PC-9 (cell line): ENCODE measurements at places on chromosomes 1 and 21.

- no peak for DNase-seq
Measured at GRCh38 chr1:210467440-210468043, 138.8 kb downstream of the HHAT start.

DNA sequence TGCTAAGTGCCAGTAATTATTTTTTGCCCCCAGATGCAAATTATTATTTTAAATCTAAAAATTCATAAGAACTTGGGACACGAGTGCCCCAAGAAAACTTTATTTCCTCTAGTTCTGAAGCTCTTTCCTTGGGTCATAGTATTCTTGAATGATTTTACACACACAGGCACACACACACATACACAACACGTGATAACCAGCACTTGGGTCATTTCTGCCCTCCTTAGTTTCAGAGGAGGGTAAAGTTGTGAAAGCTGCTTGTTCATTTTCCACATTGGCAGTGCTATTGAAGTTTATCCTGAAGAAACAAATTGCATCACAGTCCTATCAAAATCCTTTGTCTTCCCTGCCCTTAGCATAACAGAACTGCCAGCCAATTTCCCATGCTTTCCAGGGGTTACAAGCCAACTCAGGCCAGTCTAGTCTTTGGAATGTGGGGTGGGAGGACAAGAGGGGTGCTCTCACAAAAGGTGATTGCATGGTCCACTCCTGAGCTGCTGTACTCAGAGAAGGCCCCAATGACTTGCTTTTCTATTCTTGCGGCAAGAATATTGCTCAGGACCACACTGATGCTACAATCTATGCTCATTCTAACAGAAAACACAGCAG lies 98.5 kb upstream of the POGK start:
- no peak for DNase-seq

GRCh38 chr21:34598931-34599400 lies 15.9 kb downstream of the RCAN1 start:
- peak; percentile 91 for DNase-seq

DNA sequence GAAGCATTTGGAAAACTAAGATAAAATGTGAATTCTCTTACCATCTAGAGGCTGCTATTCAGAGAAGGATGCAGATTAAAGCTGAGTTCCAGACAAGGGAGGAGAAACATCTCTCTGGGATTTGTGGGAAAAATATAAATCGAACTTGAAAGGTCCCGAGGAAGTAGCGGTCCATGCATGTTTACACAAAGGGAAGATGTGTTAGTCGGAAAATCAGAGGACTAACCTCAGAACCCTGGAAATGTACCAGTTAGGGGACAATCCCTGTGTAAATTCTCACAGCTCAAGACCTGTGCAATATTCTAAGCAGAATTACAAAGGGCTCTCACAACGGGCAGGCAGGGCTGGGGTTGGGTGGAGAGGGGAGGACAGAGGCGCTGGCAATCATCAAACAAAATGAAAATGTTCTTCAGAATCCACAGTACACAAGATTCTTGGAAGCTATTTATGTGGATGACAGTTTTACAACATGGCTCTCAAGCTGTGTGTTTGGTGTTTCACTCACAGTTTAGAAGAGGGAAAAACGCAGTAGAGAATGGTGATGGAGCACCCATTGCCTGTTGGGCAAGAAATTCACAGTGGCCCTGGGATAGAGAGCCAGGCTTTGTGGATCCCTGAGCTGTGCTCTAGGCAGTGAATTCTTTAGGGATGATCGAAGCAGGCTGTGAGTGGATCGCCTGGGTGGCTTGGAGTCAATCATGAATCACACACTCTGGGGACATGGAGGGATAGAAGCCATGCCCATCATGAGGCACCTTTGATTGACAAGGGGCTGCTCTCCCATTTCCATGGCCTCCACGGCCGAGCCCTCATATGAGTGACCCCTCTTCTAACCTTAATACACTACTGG lies 47.6 kb downstream of the KCNJ6 start:
- no peak for DNase-seq

GRCh38 chr1:219460081-219460895 lies 152.6 kb downstream of the ZC3H11B start:
- no peak for DNase-seq

DNA sequence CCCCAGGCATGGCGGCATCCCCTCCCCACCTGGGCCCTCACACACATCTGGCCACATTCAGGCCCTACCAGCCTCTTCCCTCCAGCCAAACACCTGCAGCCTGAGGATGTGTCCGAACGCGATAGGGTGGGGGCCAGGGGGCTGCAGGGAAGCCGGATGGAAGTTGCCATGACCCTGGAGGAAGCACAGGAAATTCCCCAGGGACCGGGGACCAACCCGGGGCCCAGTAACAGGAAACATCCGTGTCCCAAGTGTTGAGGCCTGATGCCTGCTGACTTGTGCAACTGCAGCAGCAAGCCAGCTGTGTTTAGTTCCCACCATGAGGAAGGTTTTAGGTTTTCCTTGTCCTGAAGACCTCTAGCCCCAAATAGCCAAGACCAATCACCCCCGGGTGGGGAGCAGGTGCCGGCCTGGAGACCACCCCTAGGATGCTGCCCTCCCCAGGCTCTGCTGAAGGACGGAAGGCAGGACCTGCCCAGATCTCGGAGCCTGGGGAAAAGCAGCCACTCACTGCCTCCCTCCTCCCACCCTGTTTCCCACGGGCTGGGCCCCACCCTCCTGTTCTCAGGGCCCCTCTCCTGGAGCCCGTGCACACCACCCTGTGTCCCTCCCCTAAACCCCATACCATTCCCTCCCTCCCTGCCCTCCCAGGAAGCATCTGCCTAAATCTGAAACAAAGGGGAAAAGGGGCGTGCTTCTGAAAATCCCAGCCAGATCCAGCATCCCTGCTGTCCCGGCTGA lies 29.8 kb downstream of the MEGF6 start:
- DNase-seq: no peak

DNA sequence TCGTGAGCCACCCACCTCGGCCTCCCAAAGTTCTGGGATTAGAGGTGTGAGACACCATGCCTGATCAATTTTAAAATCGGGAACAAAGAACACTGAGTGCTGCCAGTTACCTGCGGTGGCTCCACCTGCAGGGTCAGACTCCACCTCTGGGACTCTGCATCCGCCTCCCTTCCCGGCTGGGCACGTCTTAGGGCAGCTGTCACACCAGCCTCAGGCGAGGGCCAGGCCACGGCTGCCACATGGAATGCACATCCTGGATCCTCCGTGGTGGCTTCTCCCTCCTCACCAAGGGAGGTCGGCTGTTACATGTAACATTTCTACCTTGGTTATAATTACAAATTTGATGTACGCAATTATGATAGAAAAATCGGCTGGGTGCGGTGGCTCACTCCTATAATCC lies 5.9 kb upstream of the MXRA8 start:
- DNase-seq: peak; percentile 88

DNA sequence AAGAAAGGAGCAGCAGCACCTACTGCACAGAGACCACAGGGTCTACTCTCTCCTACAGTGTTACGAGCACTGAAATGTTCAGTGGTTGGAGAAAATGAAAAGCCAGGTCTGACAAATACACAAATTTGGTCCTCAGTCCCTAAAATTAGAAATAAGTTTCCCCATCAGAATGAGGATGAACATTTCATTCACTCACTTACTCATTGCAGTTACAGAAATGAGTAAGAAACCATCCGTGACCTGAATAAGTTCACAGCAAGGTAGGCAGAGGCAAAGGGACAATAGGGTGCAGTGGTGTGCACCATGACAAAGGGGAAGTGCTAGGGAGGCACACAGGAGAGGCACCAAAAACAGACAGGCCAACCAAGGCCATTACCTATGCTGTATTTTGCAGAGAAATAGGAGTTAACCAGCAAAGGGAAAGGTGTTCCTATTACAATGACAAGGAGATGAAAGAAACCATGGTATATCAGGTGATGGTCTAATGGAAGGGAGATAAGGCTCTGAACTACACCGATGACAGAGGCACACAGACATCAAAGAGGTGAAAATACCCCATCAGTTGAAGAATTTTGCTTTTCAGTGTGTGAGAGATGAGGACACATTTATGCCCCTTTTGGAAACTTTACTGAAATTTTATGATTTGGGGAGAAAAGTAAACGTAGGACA lies 29.4 kb downstream of the VAV3 start:
- no peak for DNase-seq

DNA sequence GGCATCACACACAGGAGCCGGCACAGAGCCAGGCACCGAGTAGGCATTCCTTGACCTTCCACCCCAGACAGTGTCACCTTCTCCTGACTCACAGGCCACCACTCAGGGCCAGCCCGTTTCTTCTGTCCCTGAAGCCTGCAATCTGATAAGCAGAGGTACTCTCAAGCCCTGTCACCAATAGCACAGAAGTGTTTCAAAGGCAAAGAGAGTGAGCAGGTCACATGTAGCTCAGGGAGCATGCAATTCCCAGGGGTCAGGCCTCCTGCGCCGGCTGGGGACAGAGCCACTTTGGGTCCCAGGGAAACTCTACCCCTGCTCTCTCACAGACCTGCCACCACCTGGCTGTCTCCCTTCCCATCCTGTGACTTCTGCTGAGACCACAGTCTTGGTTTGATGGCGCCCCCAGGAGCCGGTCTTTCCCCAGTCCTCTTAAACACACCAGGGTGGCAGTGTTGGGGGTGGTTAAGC lies 13.2 kb downstream of the CAPN9 start:
- no peak for DNase-seq

DNA sequence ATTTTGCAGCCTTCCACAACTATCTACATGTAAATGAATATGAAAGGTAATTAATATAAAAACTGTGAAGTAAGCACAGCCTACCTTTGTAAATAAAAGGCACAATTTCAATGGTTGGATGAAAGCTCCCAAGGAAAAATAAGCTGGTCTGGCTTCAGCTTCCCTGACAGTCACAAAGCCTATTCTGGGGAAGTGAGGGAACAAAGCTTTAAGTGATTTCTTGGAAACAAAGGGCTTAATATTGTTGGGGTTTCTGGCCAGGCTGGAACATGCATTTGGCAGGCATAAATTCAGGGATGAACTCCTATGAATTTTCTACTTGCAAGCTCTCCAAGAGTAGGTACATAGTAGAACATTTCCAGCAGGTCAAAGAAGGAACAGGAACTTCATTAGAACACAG lies 17.3 kb downstream of the BCAS2 start:
- no peak for DNase-seq

GRCh38 chr1:30710407-30710806 lies 13.0 kb downstream of the MATN1 start:
- no peak for DNase-seq

GRCh38 chr1:11285883-11286734 lies 13.1 kb downstream of the UBIAD1 start:
- no peak for DNase-seq

DNA sequence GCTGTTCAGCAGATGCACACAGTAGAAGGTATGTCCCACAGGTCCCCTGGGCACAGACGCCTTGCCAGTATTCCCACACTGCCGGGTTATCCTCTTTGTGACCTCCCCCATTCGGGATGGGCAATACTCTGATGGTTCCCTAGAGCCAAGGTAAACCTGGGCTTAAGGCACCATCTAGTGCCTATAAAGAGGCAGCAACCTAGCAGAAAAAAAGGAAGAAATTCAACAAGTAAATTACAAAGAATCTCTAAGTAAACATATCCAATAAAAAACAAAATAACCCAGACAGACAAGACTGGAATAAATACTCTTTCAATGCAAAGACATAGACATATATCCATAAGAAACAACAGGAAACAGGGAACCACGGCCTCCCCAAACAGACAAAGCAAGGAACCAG lies 39.4 kb downstream of the HSF2BP start:
- no peak for DNase-seq

DNA sequence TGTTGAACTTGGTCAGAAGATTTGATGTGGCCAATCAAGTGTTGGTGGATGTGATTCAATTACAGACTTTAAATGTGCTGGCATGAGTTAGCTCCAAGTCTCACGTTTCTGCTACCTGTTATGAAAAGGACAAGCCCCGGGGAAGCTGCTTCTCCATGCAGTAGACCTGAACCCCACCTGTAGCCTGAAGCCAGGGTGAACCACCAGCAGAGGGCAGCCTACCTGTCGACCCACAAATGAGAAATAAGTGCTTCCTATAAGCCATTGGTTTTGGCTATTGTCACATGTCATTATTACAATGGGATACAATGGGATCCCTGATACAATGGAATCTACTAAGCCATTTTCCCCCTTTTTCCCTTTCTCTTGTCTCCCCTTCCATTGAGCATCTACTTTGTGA lies 230.2 kb downstream of the PRDM2 start:
- DNase-seq: no peak

DNA sequence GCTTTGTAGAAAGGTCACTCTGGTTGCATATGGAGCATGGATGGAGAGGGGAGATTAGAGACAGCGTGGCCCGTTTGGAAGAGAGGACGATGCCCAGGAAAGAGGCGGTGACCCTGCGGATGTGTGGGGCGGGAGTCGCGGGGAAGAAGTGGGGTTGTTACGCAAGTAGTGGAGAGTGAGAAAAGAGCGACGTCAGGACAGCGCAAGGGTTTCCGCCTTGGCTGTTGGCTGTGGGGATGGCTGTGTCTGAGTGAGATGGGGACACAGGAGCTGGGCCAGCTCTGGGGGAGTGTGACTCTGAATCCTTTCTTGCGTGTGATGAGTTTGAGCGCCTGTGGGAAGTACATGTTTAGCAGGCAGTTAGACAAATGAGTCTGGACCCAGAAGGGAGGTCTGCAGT lies 3.8 kb downstream of the B4GALT2 start:
- DNase-seq: no peak

DNA sequence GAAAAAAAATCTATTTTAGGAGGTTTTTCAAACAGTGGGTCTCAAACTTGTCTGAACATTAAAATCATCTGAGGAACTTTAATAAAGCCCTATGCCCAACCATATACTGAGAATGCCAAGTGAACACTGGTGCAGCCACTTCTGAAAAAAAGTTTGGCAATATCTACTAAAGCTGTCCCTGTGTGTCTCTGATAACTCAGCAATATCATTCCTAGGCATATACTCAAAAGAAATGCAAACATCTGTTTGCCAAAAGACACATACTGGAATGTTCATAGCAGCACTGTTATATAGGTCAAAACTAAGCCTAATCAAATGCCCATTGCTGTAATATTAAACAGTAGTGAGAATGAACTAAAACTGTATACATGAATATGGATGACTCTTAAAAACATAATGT lies 74.2 kb upstream of the RGS4 start:
- DNase-seq: no peak

GRCh38 chr1:41456847-41457540 lies 27.5 kb downstream of the EDN2 start:
- DNase-seq: no peak

DNA sequence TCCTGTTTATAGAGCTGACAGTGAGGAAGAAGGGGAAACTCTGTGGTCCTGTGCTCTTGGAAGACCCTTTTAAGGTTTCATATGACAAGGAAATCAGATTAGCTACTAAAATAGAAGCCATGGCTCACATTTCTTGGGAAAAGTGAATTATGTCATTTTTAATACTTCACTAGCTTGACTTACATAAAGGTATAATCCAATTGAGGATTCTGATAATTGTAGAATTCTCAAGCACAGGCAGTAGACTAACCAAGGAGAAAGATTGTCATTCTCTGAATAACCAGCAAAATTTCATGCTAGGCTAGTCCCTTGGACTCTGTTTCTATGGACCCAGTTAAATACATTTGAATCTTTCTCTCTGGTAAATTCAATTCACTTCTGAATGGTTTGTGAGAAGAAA lies 613.0 kb upstream of the BEND5 start:
- DNase-seq: no peak
